ENCODE measurements at places on chromosomes 5 and 9.

DNA sequence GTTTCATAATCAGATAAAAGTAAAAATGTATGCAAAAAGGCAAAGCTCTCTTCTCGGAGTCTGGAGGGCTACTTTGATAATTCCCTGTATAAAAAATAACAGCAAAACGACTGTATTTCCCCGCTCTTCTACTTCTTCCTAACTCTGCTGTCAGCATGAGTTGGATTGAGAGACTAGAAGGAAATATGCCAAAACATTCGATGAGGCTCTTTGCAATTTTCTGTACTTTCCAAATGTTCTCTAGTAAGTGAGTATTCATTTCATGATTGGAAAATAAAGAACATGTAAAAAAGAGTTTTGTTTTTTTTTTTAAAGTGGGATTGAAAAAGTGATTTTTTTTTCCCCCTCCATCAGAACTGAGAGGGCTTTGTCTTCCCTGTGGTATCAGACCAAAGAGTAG is 677.5 kb downstream of the ACTL7B start:
- no peak for DNase-seq

- peak; percentile 86 for DNase-seq
Measured at GRCh38 chr5:181133610-181134231, 2.8 kb upstream of the OR2V1 start.

DNA sequence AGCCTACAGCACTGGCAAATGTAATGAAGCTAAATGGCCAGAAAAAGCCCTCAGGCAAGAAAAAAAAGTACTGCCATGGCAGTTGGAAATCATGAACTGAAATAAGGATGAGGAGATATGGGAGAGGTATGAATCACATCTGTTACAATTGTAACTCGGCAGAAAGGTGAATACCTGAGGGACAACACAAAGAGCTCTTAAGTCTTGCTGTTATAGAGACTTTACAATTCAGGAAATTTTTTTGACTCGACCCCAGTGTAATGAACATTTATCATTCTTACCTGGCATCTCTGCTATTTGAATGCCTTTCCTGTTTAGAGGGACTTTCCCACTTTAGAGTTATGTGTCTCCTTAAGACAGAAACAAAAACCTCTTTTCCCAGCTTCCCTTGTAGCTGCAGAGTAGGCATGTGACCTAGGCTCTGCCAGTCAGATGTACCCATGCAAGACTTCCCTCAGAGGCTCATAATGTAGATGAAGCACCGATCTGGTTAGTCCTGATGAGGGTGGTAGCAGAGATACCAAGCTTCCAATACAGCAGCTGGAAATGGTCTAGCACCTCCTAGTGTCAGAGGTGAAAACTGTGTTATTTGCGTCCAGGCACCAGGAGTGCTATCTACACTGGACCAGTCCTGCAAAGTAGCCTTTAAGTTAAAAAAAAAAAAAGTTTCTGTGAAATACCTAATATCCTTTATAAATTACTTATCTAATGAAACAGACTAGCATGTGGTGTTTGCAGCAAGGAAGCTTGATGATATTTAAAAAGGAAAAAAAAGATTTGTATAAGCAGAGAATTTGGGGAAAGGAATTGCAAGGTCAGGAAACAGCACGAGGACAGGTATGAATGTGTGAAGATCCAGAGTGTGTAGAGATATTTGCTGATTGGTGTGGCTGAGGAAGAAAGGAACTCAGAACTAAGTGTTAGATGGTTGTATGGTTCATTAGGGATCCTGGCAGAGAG is 146.9 kb upstream of the SLC1A3 start:
- no peak for DNase-seq

- DNase-seq = no peak
Measured at GRCh38 chr5:72888595-72888994, 67.2 kb upstream of the FCHO2 start.

DNA sequence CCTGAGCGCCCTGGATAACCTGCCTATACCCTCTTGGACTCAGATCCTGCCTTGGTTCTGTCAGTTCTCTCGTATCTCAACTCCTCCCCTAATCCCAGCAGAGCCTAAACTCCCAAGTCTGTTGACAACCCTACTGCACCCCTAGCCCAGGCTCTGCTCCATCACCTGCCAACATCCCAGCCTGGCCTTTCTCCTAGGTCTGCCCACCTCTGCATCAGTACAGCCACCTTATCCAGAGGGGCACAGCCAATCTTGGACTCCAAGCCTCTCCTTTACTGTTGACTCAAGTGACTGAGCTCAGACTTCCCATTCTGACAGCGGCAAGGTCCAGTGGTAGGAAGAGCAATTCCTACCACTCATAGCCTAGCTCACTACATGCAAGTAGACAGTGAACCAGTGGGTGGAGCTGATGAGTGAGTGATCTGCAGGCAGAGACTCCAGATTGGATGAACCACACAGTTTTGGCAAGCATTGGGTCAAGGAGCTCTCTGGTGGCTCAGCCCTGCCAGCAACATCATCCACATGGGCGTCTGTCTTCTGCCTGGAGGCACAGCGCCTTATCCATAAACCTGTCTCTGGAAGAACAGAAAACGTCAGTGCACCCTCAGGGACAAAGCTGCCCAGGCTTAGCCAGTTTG is 26.5 kb downstream of the TRMO start:
- DNase-seq = no peak

GRCh38 chr5:62585306-62585705 is 6.7 kb downstream of the LRRC70 start:
- DNase-seq = no peak

GRCh38 chr9:19108038-19108437 is 5.3 kb upstream of the HAUS6 start:
- DNase-seq = no peak

DNA sequence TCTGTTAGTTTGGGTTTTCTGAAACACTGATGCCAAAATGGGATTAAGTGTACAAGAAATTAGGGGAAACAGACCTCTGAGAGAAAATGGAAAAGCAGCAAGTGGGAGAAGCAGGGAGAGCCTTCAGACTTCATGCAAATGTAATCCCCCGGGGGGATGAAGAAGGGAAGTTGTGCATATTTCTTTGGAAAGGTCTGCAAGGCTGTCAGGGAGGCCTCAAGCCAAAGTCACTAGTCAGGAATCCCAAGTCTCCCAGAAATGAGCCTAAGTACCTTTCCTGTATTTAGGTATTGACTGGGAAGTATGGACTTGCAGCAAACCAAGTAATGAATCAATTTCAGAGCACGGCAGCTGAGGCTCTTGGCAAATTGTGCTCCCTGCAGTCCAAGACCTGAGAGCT is 2.2 kb downstream of the FTMT start:
- DNase-seq = no peak

GRCh38 chr9:18947892-18948339 is 85.1 kb downstream of the SAXO1 start:
- no peak for DNase-seq

DNA sequence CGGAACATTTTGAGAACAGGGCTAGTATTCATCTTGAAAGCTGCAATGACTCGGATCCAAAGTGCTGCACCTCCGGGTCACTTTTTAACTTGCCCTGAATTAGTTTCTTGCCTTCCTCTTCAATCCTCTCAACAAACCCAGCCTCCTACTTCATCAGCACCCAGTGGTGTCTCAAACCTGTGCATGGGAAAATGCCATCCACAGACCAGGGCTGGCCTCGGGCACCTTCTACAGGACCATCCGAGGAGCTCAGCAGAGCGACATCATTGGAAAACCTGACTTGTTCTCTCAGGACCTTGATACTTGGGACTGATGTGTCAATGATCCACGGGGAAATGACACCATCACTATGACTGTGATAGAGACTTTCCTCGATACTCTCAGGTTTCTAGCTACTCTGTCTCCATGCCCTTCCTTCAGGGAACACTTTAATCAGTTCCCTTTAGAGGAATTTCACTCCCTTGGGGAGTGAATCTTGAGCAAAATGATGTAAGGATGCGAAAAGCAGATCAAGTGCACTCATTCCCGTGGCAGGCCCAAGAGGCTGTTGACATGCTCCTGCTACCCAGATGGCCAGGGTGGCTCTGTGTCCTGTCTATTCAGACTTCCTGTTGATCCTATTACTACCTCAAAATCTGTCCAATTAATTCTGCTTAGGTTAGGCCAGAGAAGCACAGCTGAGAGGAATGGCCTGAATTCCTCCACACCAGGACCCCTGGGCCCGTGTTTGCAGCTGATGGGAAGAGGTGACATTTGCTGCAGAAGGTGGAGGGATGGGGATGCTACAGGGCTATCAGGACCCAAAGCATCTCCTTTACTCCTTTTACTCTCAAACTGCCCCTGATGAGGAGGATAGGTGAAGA is 96.5 kb upstream of the SLC25A48 start:
- DNase-seq = no peak

DNA sequence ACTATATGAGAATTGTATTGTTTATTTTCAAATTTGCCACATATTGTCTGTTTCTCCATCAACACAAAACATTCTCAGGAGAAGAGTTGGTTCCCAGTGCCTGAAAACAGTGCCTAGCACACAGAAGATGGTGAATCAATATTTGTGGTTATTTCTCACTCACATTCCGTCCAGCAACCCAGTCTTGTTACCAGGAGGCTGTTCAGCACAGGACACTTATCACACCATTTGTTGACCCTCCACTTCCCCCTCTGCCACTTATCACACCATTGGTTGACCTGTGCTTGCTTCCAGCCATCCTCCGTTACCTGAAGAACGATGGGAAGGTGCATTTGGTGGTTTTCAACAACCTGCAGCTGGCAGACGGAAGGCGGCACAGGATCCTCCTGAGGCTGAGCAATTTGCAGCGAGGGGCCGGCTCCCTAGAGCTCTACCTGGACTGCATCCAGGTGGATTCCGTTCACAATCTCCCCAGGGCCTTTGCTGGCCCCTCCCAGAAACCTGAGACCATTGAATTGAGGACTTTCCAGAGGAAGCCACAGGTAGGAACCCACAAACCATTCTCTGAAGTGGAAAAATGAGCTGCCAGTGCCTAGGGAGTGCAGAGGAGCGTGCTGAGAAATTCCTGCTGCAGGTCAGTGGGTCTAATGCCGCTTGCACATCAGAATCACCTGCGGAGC is 20.5 kb downstream of the THBS4 start:
- no peak for DNase-seq

DNA sequence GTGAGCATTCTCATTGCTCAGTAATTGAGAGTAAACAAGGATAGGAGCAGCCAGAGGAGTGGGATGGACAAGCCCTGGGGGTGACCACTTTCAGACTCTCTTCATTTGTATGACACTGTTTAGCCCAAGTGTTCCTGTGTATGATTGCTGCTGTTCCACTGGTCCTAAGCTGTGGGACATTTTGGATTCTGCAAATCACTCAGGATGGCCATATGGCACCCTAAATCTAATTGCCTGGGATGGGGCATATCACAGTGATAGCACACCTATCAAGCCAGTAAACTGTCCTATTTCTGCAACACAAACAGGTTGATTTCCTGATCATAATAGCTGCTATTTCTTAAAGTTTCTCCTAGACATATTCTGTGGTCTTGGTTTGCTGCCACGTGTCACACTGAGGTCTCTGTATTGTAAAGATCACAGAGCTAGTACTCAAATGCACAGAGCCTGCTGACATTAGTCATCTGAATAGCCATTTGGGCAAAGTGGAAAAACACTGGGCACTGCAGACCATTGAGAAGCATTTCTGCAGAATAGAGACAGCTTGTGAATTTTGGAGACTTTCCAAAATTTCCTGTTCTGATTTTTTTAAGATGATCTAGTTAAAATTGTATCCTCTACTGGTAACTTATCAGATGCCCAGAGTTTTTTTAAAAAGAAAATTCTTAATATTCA is 320.2 kb downstream of the RFX3 start:
- no peak for DNase-seq

DNA sequence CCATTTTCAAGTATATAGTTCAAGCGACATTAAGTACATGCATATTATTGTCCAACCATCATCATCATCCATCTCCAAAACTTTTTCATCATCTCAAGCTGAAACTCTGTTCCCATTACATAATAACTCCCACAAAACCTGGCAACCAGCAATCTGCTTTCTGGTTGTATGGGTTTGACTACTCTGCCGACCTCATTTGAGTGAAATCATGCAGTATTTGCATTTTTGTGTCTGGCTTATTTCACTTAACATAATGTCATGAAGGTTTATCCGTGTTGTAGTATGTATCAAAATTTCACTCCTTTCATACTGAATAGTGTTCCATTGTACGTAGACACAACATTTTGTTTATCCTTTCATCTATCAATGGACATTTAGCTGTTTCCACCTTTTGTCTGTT is 74.8 kb downstream of the SGCD start:
- no peak for DNase-seq

GRCh38 chr5:55856516-55857246 is 5.5 kb downstream of the IL31RA start:
- no peak for DNase-seq

- no peak for DNase-seq
Measured at GRCh38 chr5:107373549-107374263, 297.0 kb downstream of the EFNA5 start.

DNA sequence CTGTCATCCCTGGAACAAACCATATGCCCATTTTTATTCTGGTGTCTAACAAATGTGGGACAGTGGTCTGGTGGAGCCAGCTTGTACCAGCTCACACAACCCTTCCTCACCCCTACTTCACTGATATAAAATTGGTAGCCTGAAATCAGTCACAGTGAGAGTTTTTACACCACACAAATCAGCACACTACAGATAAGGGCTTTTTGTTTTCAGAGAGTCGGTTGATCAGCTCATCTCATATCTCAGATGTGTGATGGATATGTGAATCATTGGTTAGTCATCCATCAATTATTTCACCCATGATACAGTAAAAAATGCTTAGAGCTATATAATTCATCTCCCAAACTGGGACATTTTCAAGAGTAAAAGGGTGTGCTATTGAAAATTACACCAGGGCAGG is 529.2 kb downstream of the EBF1 start:
- DNase-seq = no peak

DNA sequence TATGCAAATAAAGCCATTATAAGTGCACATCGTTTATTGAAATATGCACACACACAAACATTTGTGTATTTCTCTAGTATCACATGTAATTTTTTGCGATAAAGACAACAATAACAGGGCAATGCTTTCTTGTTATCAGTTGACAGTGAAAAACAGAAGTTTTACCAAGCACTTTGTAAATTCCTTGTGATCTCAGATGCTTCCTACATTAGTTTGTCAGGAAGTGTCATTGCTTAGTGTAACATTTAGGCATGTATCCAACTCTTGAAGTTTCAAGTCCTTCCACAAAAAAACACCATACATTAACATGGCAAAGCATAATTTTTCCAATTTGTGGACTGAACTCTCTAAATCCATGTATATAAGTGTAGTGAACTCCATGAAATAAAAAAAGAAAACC is 46.4 kb downstream of the MOCS2 start:
- no peak for DNase-seq

- no peak for DNase-seq
Measured at GRCh38 chr9:1115370-1115769, 65.2 kb downstream of the DMRT2 start.

Measured in AG20443 (cell line).